A549 treated with dexamethasone at 1 μM for 4 hours (cell line): ENCODE measurements at places on chromosomes 12 and 14. TPM values are rescaled to one million over a fixed set of nuclear protein-coding genes. Genes with fewer than 3 reads are reported as not detected.

Gene FBXO34
- 11.9 to 16.7 TPM (median 15.8 TPM) in 5 replicates for total RNA-seq

Gene BICDL1
- total RNA-seq = 2.6 to 5.1 TPM (median 4.5 TPM) in 5 replicates

Gene GPRC5A
- 174 to 283 TPM (median 256 TPM) in 5 replicates for total RNA-seq

Gene FOXG1
- total RNA-seq = 0.15 to 0.25 TPM (median 0.23 TPM) in 5 replicates

Gene BCL11B
- 0.29 to 0.59 TPM (median 0.47 TPM) in 5 replicates for total RNA-seq

Gene TSHR
- not detected in 5 replicates for total RNA-seq

Gene RAB3IP
- total RNA-seq = 16.3 to 20.6 TPM (median 17.2 TPM) in 5 replicates

Gene CBLN3
- 0.84 to 1.3 TPM (median 1.0 TPM) in 5 replicates for total RNA-seq

Gene CD163L1
- total RNA-seq = 0.23 to 0.61 TPM (median 0.36 TPM) in 5 replicates

Gene CLEC4C
- total RNA-seq = not detected in 5 replicates

Gene SAV1
- total RNA-seq = 23.8 to 32.8 TPM (median 29.2 TPM) in 5 replicates
